ENCODE measurements at places on chromosomes 2 and 18.

GRCh38 chr2:119718501-119719260, 39.7 kb downstream of the TMEM177 start:
- DNase-seq, result no peak

- no peak for DNase-seq
Measured at GRCh38 chr2:160394153-160394552, 99.5 kb downstream of the RBMS1 start.

- no peak for DNase-seq
Measured at GRCh38 chr18:23703057-23703986, 14.1 kb downstream of the LAMA3 start.

DNA sequence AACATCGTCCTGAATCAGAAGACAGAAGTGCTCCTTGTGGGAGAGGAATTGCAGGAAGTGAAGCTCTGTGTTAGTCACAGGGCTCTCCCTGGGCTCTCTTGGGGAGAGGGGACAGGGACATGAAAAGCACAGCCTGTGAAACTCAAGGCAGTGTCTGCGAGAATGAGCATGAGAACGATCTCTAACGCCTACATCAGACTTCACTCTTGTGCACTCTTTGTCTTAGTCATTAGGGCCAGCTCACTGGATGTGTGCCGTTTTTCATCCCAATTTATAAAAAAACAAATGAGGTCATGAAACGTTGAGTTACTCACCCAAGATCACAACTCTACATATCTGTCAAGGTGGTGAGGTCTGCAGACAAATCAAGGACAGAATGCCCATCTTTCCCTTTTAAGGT, 27.0 kb upstream of the TWIST2 start:
- no peak for DNase-seq

DNA sequence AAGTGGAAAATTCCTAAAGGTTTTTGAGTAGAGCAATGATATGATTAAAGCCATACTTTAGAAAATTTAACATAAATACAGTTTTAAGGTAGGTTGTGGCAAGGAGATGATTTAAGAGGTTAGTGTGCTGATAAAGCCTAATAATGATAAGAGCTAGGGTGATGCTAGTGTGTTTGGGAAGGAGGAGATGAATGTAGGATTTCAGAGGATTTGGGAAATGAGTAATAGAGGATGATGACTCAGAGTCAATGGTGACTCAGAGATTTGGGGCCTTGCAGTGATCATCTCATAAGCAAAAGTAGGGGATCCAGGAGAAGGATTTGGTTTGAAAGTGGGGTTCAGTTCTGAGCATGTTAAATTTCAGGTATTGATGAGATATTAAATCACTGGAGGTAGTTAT, 23.3 kb downstream of the STAMBP start:
- DNase-seq, result no peak

- DNase-seq, result no peak
Measured at GRCh38 chr18:23211146-23211545, 75.9 kb downstream of the CABLES1 start.

- DNase-seq, result no peak
Measured at GRCh38 chr18:52826994-52827393, 487.0 kb downstream of the DCC start.

DNA sequence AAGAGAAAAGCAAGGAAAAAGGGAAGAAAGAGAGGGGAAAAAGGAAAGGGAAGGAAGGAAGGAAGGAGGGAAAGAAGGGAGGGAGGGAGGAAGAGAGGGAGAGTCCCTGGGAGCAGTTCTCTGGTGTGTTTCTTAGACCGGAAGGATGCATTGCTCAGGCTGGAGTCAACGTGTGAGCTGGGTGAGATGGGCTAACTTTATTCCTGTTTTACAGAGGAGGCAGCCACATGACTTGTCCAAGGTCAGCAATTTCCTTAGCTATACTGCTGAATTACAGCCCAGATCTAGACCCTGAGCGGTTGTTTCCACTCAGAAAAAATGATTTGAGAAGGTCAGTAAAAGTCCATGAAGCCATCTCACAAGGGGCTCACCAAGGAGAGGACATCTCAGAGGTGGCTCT, 86.6 kb upstream of the APCDD1 start:
- no peak for DNase-seq

DNA sequence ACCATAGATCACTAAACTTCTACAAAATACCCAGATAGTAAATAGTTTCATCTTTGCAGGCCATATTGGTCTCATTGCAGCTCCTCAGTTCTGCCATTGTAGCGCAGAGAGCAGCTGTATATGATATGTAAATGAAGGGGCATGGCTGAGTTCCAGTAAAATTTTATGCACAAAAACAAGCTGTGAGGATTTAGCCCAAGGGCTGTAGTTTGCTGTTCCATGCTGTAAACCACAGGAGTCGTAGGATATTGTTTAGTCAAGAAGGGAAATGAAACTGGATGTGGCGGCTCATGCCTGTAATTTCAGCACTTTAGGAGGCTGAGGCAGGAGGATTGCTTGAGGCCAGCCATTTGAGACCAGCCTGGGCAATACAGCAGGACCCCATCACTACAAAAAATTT, 83.0 kb downstream of the MGAT5 start:
- no peak for DNase-seq

All from midbrain (tissue), 1 donor.